Epithelial cell of esophagus (primary cell): ENCODE measurements at places on chromosomes 4 and X.
A peak's percentile ranks its signal among the peaks of the same experiment; 100 is the strongest.

GRCh38 chrX:74344280-74344622, 40.3 kb downstream of the ZCCHC13 start:
- DNase-seq: no peak

- peak; percentile 47 for DNase-seq
These were observed 154.4 kb upstream of the NOCT start for GRCh38 chr4:138861135-138861534.

DNA sequence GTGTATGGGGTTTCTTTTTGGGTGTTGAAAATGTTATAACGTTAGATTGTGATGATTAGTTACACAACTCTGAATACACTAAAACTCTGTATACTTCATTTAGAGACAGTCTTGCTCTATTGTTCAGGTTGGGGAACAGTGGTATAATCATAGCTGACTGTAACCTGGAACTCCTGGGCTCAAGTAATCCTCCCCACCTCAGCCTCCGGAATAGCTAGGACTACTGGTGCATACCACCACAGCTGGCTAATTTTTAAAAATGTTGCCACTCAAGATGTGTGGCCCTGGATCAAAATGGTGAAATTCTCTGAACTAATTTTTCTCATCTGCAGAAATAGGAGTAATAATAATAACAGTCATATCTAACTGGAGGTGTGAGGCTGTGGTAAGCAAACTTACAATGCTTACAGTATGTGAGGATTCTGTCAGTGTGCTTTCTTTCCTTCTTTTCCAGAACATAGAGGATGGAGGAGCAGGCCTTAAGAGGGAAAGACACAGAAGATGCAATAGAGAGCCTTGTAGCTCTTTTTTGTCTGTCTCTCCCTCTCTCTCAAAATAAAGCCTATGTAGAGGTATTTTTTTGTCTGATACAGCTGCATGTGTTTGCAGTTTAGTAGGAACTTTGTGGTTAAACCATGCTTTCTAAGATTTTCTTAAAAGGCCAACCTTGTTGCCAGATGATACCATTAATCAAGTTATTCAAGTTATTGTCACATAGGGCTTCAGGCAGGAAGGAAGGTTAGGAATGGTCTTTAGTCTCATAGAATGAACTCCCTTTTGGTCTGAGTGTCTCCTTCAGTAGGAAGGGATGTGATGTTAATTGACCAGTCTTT, 7.5 kb downstream of the ADD1 start:
- no peak for DNase-seq

GRCh38 chr4:11881364-11881763, 452.7 kb upstream of the HS3ST1 start:
- DNase-seq: no peak

- no peak for DNase-seq
These were observed 324.3 kb downstream of the GPAT3 start for GRCh38 chr4:83860200-83860599.

DNA sequence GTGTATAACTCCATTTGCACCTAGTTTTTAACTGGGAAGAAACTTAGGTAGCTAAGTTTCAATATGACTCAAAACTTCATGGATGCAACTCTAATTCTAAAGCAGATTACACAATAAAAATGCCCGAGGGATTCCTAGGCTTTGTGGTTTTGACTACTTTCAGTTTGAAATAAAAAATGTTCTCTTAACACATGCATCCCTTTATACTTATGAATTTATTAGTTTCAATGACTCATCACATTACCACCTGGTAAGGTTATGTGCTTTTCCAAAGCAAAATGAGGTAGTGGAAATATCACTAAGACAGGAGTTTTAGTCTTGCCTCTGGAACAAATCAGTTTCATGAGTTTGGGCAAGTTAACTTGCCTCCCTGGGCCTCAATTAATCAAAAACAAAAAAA, 125.5 kb downstream of the OPHN1 start:
- DNase-seq: peak; percentile 87

- DNase-seq: peak; percentile 98
These were observed 56.4 kb downstream of the IRF2 start for GRCh38 chr4:184417802-184418511.

DNA sequence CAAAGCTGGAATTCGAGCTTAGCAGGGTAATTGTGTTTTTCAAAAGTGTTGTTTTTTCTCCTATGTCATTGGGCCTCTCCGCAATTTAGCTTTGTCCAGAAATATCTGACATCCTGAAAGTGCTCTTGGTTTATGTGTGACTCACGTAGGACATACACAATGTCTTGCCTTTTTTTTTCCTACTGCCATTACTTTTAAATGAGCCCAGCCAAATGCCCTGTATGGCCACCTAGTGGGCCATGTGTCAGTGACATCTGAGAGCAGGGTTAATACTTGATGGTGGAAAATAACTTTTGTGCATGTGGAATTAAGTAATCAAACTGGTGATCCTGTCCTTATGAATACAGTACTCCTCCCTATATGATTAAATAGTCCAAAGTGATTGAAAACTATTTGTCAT, 1411.1 kb upstream of the TENM3 start:
- no peak for DNase-seq

- DNase-seq: peak; percentile 77
These were observed 39.7 kb downstream of the SMIM20 start for GRCh38 chr4:25953740-25954139.

DNA sequence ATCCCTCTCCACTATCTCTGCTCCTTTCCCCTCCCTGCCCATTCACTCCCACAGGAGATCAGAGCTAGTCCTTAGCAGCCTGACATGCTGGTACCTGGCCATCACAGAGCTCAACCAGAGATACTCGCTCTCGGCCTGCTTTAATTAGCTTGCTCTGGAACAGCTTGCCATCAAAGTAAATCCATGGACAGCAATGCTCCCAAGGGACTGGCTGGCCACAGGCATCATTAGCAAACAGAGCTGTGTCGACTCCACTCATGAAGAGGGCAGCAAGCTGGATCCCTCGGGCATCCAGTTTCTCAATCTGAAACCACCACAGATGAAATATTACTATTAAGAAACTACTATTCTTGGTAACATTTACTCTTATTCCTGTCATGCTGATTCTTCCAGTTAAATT, 43.4 kb upstream of the PHF8 start:
- DNase-seq: no peak

DNA sequence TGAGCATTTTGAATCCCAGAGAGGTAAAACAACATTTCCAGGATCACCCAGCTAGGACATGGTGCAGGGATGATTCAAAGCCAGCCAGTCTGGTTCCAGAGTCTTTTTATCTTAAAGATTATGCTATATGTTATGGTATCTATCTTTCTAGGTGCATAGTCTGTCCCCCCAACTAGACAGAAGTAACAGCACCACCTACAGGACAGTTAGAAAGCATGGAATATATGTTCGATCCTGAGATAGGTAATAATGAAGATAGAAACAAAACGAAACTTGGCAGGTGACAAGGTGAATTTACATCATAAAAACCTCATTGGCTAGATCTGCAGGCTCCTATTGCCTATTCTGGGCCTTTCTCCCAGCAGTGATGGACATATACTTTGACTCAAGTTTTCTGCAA, 723.2 kb downstream of the SMARCA1 start:
- DNase-seq: no peak

GRCh38 chrX:123899701-123900100, 39.8 kb downstream of the XIAP start:
- DNase-seq: no peak

- peak; percentile 33 for DNase-seq
These were observed 132.8 kb upstream of the MAP9 start for GRCh38 chr4:155509555-155509954.

DNA sequence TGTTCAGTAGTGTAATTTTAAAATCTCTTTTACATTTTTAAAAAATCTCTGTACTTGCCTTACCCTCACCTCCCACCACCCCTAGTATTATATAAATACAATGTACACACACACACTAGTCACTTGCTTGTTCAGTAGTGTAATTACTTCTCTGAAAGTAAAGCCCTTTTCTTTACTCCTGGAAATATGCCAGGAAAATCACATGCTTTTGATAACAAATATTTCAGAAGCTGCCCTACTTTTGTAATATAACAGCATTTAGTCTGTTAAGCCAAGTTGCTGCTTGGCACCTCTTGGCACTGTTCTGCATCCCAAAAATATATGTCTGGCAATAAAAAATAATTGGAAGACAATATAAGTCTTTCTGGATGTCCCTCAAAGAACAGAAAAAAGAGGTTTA, 172.8 kb upstream of the APOOL start:
- DNase-seq: no peak
